ENCODE measurements at places on chromosomes 3 and 15.
A peak's percentile ranks its signal among the peaks of the same experiment; 100 is the strongest.

DNA sequence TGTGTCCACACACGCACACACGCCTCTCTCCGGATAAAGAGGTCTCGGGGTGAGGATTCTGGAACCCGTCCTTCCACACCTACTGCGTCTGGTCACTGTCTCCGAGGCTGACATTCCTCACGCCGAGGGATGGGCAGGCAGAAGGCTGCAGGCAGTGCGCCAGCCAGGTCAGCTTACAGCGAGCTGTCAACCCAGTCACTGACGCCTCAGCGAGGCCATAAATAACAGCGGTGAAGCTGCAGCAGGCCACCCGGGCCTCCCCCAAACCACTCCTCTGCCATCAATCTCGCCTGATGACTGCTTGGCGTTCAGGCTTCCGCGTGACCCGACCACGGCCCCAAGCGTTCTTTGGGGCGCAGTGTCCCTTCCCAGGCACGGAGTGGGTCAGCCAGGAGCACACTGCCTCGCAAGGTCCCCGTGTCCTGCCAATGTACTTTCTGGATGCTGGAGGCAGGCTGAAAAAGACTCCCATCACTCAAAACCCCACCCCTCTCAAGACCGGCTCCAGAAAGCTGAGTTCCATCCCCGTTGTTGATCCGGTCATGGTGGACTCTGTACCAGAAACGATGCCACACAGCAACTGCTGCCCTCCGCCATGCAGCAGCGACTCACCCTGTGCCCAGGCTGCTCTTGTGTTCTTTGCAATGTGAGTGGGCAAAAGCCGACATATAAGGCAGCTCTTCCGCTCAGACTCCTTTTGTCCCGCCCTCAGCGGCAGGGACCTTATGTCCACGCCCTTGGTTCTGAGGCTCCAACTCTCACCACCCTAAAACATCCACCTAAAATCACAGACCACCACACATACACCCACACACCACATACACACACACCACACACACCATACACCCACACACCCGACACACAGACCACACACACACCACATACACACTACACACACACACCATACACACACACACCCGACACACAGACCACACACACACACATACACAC is 27.1 kb downstream of the CPN2 start:
- ATAC-seq: peak; percentile 83

DNA sequence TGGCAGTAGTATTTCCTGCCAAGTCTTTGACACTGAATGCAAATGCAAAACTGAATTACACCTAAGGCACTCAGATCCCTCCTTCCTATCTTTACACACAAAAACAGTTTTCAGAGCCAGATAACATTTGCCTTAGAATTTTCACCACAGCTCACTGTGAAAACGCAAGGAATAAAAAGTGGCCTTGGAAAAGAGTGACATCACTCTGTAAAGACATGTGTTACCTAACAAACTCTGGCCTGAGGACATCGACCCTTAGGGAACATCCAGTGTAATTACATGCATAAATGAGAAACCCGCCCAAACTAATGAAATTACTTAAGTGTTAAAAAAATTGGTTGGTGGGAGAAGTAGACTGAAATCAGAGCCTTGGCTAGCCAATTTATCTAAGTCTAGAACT is 88.9 kb downstream of the PLOD2 start:
- peak; percentile 52 for ATAC-seq

DNA sequence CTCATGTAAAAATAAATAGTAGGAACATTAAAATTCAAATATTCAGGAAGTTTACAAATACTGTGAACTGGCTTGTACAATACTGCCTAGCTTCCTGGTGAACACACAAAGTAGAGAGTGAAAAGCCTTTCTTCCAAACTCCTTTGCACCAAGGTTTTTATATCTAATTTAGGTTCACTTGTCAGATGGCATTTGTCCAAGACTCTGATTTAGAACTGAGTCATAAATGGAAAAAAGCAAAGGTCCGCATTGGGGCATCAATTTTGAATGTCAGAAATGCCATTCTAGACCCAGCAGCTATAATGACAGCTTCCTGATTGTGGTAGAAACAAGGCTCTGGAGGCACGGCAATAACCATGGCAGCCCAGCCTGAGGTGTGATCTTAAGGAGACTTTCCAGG is 160.7 kb downstream of the PDE8A start:
- ATAC-seq: peak; percentile 53

DNA sequence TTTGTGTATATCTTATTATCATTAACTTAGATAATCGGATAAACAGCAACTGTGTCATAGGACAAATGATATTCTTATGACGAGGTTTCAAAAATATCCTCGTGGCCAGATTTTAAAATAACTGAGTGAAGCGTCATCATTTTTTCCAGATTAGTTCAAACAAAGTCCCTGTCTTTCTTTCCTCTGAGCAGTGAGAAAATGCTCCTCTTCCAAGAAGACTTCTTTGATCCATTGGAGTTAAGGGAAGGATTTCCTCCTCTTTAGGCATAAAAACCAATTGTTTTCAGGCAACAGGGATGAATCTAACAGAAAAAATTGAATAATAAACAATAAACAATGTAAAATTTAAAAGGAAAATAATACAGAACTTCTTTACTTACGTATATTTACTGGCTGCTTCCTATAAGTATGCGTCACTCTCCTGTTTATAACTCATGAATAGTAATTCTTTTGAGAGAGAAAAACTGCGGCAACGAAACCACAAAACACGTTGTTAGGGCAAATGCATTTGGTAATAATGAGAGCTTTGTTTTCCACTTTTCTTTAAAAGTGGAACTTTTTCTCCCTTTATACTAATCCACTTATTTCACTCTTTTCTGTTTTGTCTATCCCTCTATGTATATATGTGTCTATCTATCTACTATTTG is 419.4 kb upstream of the ONECUT1 start:
- ATAC-seq: no peak

- ATAC-seq: no peak
Measured at GRCh38 chr3:60501314-60501713, 749.9 kb downstream of the FHIT start.

GRCh38 chr3:30964612-30965011 is 70.2 kb upstream of the GADL1 start:
- ATAC-seq: no peak

GRCh38 chr15:59833366-59833765 is 144.2 kb upstream of the BNIP2 start:
- no peak for ATAC-seq

DNA sequence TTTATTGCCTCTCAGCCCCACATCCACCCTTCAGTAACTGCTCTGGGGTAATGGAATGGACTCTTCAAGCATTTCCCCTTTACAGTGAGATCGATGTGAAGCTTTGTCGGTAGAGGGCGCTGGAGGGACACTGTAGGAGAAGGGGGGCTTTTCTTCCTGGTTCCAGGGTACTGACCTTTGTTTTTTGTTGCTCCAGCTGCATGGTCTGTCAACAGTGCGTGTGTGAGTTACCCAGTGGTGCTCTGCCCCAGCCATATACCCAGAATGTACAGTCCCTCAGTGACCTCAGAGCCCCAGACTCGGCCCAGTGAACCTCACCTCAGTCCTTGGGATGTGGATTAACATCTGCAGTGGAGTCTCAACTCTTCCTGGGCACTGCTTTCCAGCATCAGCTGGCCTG is 180.3 kb upstream of the TSC22D2 start:
- ATAC-seq: peak; percentile 52

- no peak for ATAC-seq
Measured at GRCh38 chr15:101411581-101411980, 77.9 kb downstream of the PCSK6 start.

DNA sequence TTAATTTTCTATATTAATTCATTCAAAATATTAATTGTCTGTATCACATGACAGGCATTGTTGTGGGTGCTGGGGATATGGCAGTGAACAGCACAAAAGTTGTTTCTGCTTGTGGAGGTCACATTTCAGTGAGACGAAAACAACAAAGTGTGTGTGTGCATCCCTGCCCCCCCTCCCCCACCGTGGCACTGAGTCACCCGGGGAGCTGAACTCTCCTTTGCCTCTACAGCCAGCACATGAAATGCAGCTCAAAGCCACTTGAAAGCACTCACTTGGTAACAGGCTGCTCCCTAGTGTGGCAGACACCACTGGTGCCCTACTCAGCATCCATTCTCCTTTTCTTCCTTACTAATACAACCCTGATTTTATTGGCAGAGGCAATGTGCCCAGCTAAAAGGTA is 16.9 kb upstream of the SCAMP5 start:
- peak; percentile 26 for ATAC-seq

DNA sequence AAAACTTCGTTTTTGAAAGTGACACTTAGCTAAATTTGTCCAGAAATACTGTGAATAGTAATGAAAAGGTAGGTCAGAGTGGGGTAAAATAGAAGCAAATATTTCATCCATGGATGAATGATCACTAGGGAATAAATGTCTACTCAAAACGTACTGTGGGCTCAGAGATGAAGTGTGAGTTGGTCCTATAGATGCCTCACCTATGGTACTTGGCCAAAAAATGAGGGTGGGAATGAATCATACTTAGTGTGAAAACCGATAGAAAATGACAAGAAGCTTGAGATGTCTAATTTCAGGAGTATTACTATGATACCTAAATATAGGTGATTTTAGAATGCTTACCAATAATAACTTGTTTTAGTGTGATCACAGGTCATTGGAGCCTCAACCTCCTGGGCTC is 155.9 kb downstream of the GMNC start:
- ATAC-seq: no peak

Data from motor neuron (in vitro differentiated cells).